ENCODE measurements at places on chromosomes 3 and 15. TPM values are rescaled to one million over a fixed set of nuclear protein-coding genes. Genes with fewer than 3 reads are reported as not detected.
A peak's percentile ranks its signal among the peaks of the same experiment; 100 is the strongest.

The CAMK2N2 gene
- not detected for total RNA-seq

DNA sequence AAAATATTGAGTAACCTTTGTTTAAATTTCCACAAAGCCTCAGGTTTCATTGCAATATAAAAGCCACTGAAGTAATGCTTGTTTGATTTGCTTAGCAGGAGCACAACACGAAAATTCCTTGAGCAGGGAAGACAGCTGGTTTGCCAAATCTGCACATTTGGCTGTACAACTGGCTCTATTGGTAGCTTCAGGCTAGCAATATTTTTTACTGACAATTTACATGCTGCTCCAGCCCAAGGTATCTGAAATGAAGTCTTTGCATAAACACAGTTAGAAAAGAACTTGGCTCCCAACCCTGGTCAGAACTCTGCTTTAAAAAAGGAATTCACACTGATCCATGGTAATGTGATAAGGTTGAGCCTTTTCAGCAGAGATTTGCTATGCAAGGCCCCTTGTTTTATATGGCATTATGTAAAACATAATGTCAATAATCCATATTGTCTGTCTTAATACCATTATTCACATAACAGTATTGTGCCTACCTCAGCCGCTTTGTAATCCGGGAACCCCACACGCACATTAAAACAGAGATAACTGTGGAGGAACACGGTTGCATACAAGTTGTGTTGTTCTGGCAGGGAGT lies 55.7 kb upstream of the CHL1 start:
- no peak for DNase-seq

GRCh38 chr3:114855839-114856238 lies 291.2 kb downstream of the ZBTB20 start:
- no peak for DNase-seq

DNA sequence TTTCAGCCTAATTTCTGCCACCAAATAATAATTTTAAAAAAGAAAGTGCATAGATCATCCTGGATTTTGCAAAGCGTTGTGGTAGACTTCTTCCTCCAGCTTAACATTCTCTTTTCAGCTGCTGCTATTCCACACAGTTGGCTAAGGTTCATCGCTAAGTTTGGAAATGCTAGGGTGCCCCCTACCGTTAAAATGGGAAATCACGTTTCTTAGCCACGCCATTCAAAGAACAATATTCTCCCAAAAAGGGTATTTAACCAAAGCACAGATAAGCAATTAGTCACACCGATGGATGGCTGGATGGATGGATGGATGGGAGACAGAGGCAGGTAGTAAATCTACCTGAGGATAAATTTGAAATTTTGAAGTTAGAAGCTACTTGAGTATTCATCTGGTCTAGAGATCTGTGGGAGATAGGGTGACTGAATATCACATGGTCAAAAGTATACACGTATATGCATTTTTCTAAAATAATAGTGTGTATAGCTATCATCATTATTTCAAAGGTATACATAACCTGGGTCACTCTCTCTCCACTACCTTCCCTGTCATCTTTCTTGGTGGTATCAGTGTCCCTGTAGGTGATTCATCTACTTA lies 67.2 kb downstream of the EFHB start:
- DNase-seq, result peak; percentile 61

DNA sequence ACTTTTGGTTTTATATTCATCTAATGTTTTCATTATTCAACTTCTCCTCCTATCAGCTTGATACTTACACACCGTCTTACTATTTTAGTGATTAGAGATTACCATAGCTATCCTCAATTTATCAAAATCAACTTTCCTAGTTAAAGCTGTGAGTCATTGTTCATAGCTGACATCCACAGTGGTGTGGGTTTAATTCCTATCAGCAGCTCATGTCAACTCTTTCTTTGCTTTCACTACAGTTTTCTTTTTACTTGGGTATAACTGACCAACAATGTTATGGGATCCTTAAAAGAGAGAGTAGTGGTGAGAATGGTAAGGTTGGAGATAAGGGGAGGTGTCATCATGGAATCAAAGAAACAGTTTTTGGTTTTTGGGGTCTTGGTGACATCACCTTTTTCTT lies 112.7 kb downstream of the NFKBIZ start:
- no peak for DNase-seq

DNA sequence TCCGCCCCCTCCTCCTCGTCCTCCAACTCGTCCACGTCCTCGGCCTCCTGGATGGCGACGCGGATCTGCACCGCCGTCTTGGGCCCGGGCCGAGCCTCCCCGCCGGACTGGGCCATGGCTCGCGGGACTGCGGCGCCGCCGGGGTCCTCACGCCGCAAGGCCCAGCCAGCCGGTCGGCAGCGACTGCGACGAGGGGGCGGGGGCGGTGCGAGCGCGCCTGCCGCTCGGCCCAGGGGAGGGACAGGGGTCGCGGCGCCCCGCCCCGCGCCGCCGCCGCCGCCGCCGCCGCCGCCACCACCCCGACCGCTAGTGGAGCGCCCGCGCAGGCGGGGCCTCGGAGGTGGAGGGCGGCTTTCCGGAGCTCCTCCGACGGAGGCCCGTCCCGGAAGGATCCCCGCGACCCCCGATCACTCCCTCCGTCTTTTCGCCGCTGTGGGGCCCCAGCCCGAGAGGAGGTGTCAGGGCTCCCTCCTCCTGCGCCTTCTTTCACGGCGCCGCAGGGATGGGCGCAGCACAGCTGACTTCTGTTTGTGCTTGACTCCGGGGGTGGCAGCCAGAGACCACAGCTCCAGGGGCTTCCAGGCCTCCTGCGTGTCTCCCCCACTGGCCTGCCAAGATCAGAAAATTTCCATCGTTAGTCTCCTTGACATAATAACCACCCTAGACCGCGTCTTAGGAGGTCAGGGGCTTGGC lies at the start of gene LARP6:
Gene LARP6 (minus strand): TSS at position 185 of the 693 bp plus-strand sequence. CDS start 69 bp downstream, at position 116.
- DNase-seq, result no peak

GRCh38 chr15:43042885-43043284 lies 63.0 kb downstream of the UBR1 start:
- DNase-seq, result no peak

GRCh38 chr15:66758844-66759243 lies 56.8 kb downstream of the SMAD6 start:
- DNase-seq, result peak; percentile 40

DNA sequence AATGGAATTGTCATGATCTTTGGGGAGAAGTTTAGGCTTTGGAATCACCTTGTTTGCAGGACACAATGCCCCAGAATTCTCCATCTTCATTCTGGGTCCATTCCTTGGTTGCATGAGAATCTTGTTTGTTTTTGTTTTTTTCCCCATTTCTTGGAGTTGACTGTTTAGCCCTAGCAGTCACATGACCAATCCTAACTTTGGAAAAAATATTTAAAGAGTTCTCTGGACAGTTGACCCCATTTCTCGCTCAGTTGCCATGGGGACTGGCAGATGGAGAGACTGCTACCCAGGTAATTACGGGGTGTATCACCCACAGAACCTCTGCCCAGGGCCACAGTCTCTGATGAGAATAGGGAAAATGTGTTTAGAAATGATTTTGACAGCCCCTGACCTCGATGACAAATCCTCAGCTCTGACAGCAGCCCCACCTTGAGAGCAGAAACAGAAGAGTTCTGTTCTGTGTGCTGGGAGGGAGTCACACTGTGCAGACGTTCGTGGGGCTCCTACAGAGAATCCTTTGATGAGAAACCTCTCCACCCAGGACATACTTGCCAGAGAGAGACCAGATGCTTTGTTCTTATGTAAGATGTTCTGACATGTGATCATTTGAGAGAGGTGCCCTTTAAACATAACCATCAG lies 57.7 kb downstream of the IL16 start:
- DNase-seq, result no peak

The CLDN11 gene
- 4.2 TPM for total RNA-seq

The IMPG2 gene
- total RNA-seq, result 0.13 TPM

The NGLY1 gene
- 32.0 TPM for total RNA-seq

DNA sequence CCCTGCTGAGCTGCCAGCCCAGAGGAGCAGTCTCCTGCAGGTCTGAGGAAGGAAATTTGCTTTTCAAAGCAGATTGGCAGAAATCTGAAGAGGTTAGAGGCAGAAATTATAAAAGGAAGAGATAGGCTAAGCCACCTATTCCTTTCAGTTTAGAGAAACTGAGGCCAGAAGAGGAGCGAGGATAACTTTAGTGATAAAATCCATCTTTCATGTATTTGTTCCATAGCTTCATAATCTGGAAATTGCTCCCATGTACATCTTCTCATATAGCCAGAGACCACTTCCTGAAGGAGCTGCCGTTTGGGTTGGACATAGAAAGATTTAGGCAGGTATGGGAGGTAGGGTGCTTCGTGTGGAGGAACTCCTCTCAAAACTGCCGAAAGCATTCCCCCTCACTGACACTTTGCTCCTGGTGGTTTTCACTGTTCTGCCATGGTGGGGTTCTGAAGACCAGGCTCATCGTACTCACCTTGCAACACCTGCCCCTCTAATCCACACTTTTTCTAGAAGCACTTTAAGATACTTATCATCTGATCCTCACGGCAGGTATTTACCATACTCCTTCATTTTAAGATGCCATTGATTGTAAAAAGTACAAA lies 670 bp upstream of the ACAP2 start:
- DNase-seq, result no peak

DNA sequence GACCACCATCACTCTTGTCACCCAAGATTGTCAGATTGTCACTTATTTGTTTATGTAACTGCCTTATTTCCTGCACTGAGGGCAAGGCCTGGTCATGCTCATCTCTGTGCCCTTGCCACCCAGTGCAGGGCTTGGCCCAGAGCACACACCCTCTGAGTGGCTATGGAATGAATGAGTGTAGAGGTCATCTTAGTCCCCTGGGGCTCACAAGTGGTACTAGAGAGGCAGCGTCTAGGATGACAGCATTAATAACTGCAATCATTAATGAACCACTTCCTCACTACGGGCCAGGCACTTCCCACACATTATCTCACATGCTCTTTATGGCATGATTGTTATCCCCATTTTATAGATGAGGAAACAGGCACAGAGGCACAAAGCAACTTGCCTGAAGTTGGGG lies 117.0 kb downstream of the SMAD6 start:
- no peak for DNase-seq

All from bronchial epithelial cell (primary cell).